ENCODE measurements at places on chromosomes 6 and 20.

DNA sequence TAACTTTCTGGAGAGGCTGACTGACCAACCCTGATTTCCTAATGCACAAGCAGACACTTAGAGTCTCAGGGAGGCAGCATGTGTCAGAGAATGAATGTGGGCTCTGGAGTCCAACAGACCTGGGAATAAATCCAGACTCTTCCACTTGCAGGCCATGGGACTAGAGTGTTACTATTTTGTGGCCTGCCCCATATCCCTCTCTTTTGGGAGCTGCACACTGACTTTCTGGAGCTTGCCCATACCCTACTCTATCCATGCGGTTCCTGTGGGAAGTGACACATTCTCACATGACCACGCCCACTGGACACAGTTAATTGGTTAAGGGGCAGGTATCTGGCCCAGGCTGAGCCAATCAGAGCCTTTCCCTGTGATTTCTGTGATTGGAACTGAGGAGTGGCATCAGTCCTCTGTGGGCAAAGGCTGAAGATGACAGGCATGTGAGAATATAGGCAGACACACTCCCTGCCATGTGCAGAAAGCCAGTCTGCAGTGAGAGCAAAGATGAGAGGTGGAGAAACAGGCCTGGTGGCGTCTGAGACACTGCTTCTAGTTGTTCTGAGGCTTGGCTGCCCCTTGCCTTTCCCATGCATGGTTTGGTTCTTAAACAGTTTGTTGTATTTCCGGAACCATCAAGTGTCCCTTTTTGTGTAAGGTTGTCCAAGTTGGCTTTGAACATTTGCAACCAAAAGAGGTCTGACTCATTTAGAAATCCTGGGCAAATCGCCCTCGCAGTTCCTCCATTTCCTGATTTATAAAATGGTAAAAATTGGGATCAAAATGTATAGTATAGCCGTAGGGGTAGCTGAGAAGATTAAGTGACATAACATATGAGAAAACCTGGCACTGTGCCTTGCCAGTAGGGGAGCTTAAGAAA, 125.6 kb downstream of the CDC5L start:
- DNase-seq = peak; percentile 87

DNA sequence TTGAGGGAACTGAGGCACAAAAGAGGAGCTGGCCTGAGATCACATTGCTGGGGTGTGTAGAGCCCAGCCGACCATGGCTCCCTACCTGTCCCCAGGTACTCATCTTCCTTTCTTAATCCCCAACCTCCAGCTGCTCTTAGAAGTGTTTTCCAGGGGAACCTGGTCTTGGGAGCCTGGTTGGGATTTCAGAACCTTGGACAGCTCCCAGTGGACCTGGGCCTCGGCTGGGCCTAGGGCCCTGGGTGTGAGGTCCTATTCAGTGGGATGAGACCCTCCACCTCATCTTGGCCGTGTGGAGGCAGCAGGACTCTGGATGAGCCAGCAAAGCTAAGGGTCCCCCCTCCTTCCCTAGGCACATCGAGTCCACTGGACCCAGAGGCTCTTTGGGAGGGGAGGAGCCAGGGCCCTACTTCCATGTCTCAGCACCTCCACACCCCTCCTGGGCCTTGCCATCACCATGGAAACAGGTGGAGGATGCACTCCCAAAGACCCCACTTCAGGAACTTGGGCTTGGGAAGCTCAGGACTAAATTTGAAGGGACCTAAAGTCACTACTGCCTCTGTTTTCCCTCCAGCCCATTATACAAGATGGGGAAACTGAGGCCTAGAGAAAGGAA, 38.5 kb downstream of the DLGAP4 start:
- DNase-seq = peak; percentile 47

GRCh38 chr20:34907616-34908469, 31.4 kb downstream of the ACSS2 start:
- peak; percentile 89 for DNase-seq

GRCh38 chr6:6584310-6585002, 4.1 kb upstream of the LY86 start:
- DNase-seq = no peak

DNA sequence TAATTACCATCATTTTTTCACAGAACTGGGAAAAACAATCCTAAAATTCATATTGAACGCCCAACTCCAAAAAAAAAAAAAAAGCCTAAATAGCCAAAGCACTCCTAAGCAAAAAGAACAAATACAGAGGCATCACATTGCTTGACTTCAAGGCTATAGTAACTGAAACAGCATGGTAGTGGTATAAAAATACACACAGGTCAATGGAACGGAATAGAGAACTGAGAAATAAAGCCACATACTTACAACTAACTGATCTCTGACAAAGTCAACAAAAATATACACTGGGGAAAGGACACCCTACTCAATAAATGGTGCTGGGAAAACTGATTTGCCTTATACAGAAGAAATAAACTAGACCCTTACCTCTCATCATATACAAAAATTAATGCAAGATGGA, 89.6 kb downstream of the MRAP2 start:
- DNase-seq = no peak

GRCh38 chr6:79841577-79842375, 105.6 kb downstream of the ELOVL4 start:
- no peak for DNase-seq

DNA sequence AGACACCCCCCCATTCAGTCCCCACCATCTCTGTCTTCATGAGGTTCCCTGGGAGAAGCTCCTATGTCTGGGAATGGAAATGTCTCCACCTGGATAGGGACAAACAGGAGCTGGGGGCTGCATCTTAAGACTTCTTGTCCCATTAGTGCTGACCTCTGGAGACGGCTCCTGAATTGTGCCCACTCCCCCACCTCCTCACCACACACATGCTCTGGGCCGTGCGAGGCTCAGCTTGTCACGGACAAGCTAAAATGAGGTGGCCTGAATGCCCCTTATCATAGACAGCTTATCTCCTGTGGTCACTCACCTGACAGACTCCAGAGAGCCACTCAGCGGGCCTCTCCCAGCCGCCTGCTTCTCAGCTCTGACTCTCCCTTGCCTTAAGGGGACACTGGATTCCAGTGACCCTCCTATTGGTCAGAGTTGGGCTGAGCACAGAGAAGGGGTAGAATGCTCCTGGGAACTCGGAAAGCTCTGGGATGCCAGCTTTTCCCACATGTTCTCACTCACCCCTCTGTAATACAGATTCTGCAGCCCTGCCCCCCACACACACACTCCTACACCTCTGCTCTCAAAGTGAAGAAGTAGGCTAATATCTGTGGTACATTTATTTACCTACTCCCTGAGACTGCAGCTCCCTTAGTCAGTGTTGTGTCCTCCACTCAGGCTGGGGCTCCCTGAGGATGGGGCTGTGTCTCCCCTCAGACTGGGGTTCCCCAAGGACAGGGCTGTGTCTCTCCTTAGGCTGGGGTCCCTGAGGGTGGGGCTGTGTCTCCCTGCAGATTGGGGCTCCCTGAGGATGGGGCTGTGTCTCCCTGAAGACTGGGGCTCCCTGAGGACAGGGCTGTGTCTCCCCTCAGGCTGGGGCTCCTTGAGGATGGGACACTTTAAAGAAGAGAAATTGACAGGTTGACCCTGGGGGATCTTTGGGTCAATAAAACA, 167.5 kb downstream of the VEGFA start:
- DNase-seq = no peak
